Esophagus squamous epithelium (tissue), 5 donors: ENCODE measurements at places on chromosomes 13 and 19.

DNA sequence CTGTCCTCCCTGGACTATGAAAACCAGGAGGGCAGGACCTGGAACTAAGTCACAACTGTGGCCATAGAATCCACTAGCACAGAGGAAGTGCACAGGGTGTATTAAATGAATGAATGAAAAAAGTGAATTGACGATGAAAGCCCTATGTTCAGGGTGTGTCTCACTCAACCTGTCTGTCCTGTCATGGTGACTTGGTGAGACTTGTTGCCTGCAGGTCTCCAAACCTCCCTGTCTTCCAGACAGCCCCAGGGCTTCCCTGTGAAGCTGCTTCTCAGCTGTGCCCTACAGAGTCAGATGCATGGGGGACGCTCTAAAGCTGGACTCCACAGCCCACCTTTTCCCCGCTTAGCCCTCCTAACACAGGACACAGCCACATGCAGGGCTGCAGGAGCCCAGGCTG, 4.8 kb upstream of the IGFL1 start:
- no peak for DNase-seq

DNA sequence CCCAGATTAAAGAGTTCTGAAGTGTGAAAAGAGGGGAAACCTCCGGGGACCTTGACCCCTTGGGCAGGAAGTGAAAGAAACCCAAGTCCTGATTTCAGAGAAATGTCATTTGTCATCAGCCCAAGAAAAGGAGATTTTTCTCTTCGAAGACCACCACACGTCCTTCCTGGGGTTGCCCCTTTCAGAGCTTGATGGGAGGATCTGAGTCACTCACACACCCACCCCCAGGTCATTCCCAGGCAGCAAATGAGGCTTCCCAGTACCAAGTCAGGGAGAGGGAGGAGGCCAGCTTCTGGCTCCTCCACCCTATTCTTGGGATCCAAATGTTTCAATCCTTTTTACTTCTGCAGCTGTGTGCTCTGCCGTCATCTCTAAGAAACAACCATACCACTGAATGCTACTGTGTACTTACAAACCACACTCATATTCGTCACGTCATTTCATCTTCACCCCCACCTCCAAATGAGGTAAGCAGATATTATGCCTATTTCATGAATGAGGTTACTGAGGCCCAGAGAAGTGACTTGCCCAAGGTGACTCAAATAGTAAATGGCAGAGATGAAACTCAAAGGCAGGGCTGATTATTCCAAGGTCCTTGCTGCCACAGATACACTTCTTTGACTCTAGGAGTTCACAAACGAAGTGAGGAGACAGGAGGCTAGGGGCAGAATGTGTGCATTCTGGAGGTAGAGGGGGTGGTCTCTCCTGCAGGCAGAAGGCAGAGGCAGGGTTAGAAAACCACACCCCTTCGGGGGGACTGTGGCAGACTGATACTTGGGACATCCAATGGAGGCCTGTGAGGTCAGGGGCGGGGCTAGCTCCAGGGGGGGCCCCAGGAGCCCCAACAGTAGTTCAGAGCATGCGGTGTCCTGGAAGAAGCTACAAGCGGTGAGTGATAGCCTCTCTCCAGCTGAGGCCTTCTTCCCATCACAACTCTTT, 5.0 kb upstream of the KMT2B start:
- no peak for DNase-seq

GRCh38 chr13:93326234-93326811, 99.7 kb downstream of the GPC6 start:
- DNase-seq, result no peak

DNA sequence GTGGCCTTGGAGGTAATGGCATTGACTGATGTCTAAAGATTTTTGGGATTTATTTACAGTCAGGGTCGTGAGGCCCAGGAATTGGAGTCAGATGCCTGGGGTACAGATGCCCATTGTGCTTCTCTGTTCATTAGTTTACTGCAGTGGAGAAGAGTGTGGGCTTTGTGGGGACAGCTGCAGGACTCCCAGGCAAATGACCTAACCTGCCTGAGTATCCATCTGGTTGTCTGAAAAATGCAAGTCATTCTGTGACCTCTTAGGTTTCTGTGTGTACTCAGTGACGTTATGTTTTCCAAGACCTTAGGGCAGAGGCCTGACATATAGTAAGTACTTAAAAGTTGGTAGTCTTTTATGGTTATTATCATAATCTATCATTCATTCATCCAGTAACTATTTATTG, 60.5 kb downstream of the SPATA13 start:
- DNase-seq, result no peak
